ENCODE measurements at places on chromosomes 2 and 18. TPM values are rescaled to one million over a fixed set of nuclear protein-coding genes. Genes with fewer than 3 reads are reported as not detected.

Gene PROC
- total RNA-seq: not detected

Gene CD28
- not detected for total RNA-seq

Gene RIT2
- not detected for total RNA-seq

Gene PKDCC
- 53.1 TPM for total RNA-seq

Gene LOXHD1
- total RNA-seq: not detected
